Astrocyte of the hippocampus (primary cell): ENCODE measurements at places on chromosomes 2 and 18.

DNA sequence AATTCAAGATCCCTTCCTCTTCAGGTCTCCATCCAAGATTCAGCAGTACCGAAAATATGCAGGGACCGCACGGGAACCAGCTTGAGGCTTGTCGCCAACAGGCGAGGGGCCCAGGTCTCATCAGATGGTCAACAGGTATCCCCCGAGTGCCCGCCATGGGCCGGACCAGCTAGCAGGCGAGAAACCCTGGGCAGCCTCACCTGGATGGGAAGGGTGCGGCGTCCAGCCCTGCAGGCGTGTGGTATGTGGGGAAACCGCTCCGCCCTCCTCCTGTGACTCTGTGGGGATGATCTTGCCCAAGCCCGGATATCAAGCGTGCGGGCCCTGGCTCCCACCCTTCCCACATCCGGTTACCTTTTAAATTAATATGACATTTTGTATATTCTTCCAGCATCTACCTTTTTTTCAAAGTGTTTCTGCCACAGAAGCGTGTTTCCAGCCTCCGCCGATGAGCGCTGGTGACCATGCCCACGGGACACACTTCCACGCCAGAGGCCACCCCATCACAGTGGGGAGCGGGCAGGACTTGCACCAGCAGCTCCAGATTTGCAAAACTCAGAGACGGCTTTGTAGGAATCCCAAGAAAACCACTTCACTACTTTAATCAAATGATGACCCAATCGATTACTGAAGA, 33.2 kb downstream of the ZNF516 start:
- no peak for DNase-seq

DNA sequence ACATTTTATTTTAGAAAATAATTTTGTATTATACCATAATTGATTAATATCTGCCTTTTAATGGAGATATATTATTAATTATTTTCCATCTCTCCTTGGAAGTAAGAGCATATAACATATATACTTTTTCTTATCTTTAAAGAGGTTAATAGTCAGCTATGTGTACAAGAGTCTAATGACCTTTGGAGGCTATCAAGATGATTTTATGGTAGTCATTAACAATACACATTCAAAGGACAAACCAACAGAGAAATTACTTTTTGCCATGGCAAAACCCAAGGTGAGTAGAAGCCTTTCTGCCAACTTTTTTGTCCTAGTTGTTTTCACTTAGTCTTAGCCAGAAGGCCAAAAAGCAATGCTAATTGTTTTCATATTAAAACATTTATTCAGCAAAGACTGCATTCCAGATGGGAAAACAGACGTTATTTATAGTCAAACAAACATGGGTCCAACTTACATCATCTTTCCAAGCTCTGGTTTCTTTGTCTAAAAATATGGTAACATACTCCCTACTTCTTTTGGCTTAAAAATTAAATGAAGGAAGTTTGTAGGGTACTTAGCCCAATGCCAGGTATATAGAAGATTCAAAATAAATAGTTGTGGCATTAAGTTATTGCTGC, 9.6 kb upstream of the DYNC2LI1 start:
- DNase-seq: no peak

GRCh38 chr2:186031229-186031628, 292.6 kb downstream of the FSIP2 start:
- DNase-seq: no peak

GRCh38 chr2:205427112-205427511, 255.2 kb upstream of the NRP2 start:
- DNase-seq: peak; percentile 13

GRCh38 chr2:3241971-3242746, 135.5 kb downstream of the EIPR1 start:
- no peak for DNase-seq

GRCh38 chr2:119837759-119838158, 78.0 kb downstream of the PTPN4 start:
- DNase-seq: no peak

GRCh38 chr2:189347540-189347939, 93.7 kb upstream of the WDR75 start:
- peak; percentile 94 for DNase-seq

- DNase-seq: no peak
Observed at GRCh38 chr18:12839057-12839525, 44.9 kb downstream of the PTPN2 start.

GRCh38 chr2:70085711-70086277, 1.5 kb upstream of the PCBP1 start:
- peak; percentile 12 for DNase-seq
